ENCODE measurements at places on chromosomes 12 and 14.
A peak's percentile ranks its signal among the peaks of the same experiment; 100 is the strongest.

DNA sequence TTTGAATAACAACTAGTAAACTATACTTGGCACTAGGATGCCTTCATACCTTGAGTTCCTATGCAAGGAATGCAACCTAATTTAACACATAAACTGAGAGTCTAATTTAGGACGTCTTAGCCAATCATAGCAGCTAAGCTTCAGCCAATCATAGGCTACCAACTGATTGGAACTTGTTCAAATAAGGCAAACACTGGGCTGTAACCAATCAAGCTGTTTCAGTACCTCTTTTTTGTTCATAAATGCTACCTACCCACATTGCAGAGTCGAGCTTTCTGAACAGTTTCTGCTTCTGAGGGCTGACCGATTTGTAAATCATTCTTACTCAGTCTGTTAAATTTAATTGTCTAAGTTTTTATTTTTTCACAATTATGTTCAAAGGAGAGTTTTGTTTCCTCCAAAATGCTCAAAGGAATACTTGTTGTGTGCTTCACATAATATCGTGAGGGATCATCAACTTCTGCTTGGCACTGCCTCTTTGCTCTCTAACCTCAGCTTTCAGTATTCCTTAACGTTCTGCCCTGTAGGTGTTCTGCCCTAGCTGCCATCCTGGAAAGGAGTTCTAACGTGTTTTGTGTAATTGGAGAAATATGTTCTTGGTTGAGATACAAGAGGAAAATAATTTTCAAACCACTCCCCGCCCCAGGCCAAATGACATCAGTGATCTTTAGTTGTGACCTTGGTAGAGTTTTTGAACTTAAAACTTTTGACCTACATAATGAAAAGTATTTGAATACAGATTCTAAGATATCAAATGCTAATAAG is 380.4 kb upstream of the MIS18BP1 start:
- DNase-seq, result no peak

DNA sequence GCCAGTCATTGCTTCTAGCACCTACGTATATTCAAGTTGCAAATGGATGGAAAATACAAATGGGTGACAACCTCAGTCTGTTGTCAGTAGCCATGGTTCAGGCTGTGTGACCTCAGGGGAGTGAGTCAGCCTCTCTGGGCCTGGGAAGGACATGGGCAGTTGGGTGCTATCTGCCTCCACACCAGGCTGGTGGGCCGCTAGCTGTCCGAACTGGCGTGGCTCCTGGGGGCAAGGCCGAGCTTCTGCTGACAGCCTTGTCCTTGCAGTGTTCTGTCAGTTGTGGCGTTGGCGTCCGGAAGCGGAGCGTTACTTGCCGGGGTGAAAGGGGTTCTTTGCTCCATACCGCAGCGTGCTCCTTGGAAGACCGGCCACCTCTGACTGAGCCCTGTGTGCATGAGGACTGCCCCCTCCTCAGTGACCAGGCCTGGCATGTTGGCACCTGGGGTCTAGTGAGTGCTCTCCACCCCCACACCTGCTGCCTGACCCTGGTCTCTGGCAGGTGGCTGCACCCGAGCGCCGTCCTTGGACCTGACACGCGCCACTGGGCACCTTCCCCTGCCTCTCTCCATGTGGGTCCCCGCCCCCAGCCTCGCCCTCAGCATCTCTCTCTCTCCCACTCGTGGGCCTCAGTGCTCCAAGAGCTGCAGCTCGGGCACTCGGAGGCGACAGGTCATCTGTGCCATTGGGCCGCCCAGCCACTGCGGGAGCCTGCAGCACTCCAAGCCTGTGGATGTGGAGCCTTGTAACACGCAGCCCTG is 17.1 kb downstream of the PAPLN start:
- DNase-seq, result no peak

DNA sequence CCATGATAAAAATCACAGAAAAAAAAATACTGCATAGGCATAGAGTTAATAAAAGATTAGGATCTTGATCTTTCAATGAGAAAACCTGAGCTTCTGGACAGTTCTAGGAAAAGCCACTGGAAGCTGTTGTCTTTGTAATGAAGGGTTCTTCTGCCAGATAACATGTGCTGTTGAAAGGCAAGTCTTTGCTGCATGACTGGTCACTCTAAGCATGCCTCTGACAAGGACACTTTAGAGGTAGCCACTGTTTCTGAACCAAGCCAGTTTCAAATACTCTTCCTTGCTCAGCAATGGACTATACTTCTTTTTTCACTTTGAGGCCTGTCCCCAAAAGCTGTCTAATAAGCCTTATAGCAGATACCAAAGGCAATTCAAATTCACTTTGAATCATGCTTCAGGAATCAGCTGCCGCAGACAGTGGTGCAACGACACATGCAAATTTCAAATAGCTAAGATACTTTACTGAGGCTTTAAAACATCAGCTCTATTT is 70.2 kb downstream of the BTG1 start:
- peak; percentile 92 for DNase-seq

DNA sequence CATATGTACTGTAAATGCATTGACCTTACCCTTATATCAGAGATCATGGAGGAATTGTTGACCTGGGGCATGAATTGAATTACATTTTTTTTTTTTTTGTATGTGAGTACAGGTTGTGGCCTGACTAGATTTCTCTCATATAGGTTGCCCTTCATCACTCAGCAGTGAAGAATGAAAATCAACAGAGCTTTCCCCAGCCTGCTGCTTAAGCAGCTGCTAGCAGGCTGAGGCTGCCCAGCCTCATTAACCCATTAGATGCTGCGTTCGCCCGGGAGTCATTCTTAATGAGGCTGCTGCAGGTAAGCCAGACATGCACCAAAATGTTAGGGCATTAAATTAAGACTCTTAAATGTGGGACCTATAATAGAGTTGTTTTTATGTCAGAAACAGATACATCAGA is 236.0 kb downstream of the ETNK1 start:
- no peak for DNase-seq

GRCh38 chr14:100222224-100223093 is 16.5 kb upstream of the YY1 start:
- DNase-seq, result no peak

DNA sequence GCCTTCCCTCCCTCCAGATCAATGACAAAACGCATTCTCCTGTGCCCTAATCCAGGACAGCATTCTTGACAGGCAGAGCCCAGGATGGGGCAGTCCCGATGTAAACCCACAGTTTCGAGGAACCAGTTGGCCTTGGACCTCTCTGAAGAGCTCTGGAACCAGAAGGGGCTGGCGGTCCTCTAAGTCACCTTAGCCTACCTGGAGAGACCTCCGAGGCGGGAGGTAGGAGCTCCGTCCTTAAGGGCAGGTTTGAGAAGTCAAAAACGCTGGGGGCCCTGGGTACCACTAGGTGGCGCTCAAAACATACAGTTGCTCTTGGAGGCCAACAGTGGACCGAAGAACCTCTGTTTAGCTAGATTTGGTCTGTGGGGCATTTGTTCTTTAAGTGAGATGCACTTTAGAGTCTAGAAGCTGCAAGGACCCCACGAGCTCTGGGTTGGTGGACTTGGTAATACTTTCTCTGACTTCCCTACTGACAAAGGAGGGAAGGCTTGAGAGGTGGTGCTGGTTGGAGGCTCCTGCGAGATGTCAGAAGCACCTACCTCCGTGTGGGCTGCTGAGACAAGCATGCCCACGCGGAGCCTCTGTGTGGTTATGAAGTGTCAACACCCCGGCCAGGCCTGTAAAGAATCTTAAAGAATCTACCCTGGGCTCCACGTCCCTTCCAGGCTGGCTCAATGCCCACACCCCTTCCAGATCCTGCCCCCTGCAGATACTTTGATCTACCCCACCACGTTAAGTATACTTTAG is 74.8 kb upstream of the CHST11 start:
- peak; percentile 71 for DNase-seq

DNA sequence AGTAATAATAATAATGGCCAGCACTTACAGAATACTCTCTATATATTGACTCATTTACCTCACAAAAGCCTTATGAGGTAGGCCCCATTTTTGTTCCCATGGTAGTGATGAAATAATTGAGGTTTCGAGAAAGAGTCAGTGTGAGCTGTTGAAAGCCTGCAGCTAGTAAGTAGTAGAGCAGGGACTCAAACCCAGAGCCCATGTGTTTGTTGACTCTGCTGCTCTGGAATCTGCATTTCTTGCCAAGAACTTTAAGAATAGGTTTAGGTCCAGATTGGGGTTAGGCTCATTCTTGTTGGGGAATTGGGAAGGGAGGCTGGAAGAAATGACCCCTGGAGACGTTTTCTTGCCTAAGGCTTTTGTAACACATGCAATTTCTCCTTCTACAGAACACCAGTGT is 27.9 kb downstream of the DYRK4 start:
- peak; percentile 40 for DNase-seq

GRCh38 chr12:128091951-128092382 is 175.0 kb upstream of the TMEM132C start:
- no peak for DNase-seq

- DNase-seq, result no peak
Measured at GRCh38 chr14:78154827-78155226, 15.3 kb upstream of the NRXN3 start.

DNA sequence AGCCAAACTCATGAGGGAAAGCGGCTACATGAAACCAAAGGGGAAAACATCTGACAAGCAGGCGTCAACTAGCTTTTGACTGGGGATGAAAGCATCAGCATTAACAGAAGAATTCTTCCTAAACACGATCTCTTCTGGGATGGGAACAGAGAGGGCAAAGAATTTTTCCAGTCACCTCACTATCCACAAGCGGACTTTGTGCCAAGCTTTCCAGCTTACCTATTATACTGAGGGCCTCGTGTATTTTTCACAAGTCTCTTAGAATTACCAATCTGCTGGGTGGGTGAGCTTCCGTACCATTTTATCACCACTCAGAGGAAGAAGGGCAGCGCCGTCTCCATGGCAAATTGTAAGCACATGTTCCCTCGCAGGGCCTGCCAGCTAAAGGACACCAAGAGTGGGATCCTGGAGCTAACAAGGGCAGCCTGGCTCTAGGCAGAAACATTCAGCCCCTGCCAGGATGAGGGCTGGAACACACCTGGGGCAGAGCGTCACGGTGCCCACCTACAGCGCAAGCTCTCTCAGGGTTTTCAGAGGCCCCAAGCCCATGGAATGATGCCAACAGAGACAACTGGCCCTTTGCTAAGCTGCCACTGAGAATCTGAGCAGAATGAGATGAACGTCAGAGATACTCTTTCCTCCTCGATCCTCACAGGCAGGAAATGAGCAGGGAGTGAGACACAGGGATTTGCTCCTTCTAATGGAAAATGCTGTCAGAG is 74.6 kb downstream of the CHGA start:
- DNase-seq, result peak; percentile 29

DNA sequence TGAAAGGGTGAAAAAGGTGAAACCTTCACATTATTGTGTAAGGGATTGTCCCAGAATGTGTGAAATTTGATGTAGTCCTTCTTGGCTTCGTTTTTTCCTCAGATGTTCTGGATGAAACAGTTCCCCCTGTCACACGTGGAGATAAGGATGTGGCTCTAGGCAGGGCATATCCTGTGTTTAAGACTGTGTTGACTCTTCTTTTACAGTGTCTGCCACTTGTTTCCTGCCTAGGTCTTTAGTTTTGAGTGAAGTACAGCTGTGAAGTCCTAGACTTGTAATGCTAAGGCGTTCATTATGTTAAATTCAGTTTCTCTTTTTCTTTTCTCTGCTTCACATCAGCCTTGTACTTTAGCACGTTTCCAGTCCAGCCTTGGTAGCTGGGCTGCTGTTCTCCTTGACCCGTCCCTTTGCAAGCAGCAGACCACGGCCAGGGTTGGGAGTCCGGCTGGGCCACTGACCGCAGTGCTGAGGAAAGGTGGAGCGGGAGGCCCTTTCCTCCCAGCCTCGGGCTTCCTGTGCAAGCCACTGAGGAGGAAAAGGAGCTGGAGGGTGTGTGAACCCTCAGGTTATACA is 59.1 kb downstream of the RASSF3 start:
- DNase-seq, result no peak

All from AG10803 (cell line).